ENCODE measurements at places on chromosomes 7 and 10. TPM values are rescaled to one million over a fixed set of nuclear protein-coding genes. Genes with fewer than 3 reads are reported as not detected.

- DNase-seq = no peak
- H3K4me3 ChIP-seq = peak overlapping the region; percentile 83
- H3K4me1 ChIP-seq = no peaks in the 10 kb centered on the region
- no peaks in the 10 kb centered on the region for H3K27me3 ChIP-seq
Observed at GRCh38 chr10:109457302-109457638, 466.0 kb downstream of the XPNPEP1 start.

DNA sequence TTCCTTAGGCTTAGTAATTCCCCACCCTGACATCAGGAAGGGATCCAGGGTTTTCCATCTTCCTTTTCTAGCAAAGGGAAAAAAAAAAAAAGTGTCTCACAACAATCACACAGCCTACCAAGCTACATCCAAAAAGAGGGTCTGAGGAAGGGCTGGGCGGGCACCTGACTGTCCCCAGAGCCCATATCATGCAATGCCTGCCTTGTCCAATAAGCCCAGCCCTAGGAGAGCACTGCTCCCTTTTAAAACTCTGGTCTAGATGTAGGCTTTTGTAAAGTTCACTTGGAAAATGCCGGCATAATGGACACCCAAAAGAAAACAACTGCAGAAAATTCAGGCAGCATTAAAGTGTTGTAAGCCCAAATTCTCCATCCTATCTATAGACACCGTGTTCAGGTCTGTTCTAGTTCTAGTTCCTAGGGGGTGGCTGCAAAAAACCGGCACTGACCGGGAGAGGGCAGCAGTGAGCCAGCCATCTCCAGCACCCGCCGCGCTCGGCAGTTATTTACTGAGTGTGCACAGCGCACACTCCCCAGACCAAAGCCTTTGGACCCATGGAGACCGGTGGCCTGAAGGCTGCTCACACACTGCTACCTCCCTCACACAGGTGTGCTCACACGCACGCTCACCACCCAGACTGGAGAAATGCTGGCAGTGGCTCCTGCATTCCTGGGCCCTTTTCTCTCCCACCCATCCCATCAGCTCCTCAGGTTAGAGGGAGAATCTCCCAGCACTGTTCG lies 48.7 kb downstream of the PODXL start:
- peaks cover 34% of the 10 kb centered on the region for H3K4me1 ChIP-seq
- H3K4me3 ChIP-seq = no peak overlapping the region
- no peak overlapping the region for H3K27ac ChIP-seq
- peaks cover 8% of the 10 kb centered on the region for H3K27me3 ChIP-seq
- H3K36me3 ChIP-seq = no peaks in the 10 kb centered on the region

ABCA13 gene
- 0.61 TPM for total RNA-seq

MRPS33 gene
- 33.9 TPM for total RNA-seq

TSPAN33 gene
- total RNA-seq = 6.6 TPM
